ENCODE measurements at places on chromosomes 2 and 18. TPM values are rescaled to one million over a fixed set of nuclear protein-coding genes. Genes with fewer than 3 reads are reported as not detected.

DNA sequence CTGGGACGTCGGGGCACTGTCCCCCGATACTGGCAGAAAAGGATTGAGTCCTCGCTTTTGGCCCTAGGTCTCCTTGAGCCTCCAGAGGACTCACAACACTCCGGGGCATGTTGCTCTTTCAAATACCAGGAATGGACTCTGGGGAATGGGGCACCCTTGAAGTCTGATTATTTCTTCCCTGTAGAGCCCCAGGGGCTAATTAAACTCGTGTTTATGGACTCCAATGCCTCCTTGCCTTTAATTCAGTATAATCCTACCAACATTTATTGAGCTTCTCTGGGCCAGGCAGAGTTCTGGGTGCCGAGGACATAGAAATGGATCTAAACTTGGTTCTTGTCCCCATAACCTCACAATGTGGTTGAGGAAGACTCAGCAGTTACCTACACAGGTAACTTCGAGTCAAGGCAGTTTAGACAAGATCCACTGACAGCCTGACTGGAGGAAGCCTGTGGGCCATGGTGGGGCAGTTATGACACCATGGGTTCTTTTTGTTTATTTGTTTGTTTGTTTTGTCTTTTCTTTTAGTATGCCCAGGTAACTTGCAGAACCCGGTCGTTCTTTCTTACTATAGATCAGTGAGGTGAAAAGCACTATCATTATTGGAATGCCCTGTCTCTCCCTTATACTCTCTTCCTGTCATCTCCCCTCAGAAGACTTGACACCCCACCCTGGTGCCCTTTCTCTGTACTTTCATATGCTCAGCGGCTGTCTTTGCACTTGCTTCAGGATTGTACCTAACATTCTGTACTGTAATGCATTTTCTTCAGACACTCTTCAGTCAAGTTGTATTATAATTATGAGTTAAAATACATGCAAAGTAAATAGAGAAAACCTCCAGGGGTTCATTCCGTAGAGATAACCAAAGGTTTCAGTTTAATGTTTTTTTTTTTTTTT, 3.2 kb downstream of the CFLAR start:
- no peak for DNase-seq

GRCh38 chr2:142545036-142545435, 332.4 kb upstream of the KYNU start:
- DNase-seq, result no peak

DNA sequence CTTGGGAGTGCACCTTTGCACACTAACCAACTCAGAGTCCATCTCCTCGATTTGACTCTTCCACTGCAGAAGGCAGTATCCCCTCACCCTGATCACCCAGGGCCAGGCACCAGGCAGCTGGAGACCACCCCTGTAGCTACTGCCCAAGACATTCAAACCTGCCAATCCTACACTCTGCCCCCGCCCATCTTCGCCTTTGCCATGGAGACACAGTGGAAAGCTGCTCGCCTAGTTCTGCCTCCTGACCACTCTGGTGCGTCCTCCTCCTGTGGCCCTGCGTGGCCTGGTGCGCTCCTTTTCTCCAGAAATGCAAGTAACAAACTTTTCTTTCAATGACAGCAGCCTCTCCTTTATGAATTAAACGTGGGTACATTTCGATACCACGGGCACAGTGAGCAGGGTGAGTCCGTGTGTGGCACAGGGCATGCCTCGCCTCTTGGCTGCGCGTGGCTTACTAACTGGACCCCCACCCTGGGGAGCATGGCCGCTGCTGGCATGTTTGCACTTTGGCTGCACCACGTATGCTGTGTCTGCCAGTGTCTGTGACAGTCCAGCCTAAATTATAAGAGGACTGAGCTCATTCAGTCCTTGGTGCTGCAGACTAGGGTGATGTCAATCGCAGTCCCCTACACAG, 47.6 kb downstream of the LONRF2 start:
- DNase-seq, result peak; percentile 54

GRCh38 chr2:62240546-62240945, 44.6 kb downstream of the B3GNT2 start:
- DNase-seq, result no peak

DNA sequence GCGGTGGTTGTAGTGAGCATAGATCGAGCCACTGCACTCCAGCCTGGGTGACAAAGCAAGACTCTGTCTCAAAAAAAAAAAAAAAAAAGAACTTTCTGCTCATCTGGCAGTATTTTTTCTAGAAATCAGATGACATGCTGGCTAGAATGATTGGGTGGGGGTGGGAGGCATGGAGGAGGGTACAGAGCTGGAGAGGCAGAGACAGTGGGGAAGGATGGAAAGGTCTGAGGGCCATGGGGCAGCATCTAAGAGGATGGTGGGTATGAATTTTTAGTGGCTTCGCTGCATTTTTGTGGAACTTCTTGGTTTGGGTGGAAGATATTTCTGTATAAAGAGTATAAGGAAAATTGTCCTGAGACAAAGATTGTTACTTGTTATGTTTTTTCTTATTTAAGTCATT, 23.3 kb downstream of the ARMC9 start:
- DNase-seq, result no peak

DNA sequence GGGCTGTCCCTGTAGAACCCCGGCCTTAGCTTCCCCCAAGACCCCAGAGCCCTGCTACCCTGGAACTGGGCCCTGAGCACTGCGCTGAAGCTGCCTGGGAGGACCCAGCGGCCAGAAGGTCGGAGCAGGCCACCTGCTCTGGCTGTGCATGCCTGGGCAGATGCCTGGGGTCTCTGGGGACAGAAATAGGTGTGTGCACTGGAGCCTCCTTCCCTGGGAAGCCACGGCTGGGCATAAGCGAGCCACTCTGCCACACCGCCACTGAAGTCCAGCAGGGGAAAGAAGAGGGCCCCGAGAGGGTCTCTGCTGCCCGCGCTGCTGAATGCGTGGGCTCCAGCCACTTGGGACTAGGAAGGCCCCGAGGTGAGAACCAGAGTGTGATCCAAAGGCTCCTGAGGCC, 6.7 kb downstream of the GBX2 start:
- no peak for DNase-seq

DNA sequence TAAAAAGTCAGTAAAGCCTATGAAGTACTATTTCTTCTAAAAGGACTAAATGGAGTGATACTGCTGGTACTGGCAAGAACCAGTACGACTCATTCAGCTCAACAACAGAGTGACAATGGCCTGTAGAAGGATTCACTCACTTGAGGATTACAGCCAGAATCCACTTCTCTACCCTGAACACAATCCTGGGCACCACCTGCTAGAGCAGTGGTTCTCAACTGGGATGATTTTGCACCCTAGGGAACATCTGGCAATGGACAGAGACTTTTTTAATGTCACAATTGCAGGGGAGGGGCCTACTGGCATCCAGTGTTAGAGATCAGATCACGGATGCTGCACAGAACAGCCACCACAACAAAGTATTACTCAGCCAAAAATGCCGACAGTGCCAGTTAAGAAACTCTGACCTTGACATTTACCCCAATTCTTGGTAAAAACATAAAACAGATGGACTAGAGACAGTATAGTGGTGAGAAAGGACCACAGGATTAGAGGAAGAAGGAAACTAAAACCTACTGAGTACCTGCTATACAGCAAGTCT, 5.0 kb downstream of the SPIRE1 start:
- peak; percentile 71 for DNase-seq

DNA sequence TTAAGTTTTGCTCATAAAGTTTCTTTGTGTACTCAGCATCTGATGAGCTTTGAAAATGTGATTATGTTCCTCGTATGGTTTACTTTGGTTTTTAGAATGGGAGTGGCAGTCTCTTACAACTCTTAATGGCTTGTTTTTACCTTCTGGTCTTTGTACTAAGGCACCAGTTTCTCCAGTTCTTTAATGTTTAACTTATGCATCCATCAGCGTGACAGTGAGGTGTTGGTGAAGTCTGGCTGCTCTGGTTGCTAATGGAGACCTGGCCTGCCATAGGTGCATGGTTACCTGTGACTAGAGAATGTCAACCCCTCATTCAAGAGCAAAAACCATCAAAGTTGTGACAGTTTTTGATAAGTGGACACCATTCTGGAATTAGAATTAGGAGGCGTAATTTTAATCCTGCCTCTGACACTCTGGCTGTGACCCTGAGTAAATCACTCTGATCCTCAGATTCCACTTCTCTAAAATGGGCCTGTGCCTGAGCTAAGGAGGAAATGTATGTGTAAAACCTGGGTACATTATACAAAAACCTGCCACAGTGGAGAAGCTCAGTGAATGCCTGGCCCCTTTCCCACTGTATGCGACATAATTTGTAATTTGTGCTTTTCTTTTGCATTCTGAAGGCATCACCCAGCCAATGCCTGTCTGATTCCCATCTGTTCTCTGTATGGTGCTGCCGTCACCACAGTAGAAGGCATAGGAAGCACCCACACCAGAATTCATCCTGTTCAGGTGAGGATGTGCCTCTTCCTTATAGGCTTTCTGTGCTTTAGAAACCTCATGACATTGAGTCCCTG, 11.2 kb downstream of the AOX1 start:
- no peak for DNase-seq

DNA sequence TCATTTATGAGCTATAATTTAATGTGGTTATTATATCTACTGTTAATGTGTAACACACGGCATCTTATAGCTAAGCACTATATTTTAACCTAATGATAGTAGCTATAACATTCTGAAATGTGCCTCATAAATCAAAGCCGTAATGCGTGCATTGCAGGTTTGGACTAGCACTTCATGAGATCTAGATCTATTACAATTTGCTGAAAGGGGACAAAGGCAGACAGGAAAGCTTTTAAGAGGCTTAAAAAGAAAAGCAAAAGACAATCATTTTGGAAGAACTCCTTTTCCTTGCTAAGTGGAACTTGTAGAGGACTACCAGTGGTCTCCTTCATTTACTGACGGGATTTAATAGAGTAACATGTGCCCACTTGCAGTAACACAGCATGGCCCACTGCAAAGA, 213.1 kb downstream of the NBAS start:
- no peak for DNase-seq

DNA sequence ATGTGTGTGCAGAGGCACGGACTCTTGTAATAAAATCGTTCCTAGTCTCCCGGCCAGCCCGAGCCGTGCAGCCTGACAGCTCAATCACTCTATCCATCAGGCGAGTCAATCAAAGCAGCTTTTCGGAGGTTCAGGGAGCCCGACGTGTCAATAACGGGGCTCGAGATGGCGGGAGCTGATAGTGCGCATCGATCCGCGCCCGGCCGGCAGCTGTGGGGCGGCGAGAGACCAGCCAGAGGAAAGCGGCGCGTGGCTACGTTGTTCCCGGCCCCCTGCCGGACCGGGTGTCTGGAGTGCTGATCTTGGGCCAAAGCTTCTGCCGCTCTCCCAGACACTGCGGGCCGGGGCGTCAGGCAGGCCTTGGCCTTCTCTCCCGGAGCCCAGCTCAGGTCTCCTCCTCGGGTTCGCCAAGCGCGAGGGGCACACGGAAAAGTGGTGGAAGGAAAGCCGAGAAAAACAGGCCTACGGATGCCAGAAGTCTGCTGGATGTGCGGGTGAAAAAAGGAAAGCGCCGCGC, 2.4 kb downstream of the EN1 start:
- no peak for DNase-seq

- no peak for DNase-seq
Observed at GRCh38 chr2:191835539-191836350, 11.1 kb downstream of the CAVIN2 start.

GRCh38 chr2:189854187-189854586, 69.9 kb downstream of the PMS1 start:
- no peak for DNase-seq

GRCh38 chr2:75476761-75477160, 84.0 kb downstream of the EVA1A start:
- no peak for DNase-seq

DNA sequence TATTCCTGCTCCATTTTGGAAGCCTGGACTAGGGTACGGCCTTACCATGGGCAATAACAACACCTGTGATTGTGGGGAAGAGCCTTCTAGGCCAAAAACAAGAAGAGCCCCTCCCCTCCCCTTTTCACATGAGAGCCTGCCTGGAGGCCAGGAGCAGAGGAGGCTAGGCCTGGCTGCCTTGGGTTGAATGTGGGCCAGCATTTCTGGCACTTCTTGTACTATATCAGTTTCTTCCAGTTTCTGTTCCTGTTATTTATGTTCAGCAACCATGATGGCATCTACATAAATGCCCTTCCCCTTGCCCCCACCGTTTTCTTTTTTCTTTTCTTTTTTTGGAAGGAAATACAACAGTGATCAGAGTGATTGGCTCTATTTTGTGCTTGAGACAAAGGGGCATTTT, 58.4 kb downstream of the KCTD18 start:
- no peak for DNase-seq

- DNase-seq, result peak; percentile 51
Observed at GRCh38 chr2:9703701-9704221, 73.0 kb upstream of the YWHAQ start.

DNA sequence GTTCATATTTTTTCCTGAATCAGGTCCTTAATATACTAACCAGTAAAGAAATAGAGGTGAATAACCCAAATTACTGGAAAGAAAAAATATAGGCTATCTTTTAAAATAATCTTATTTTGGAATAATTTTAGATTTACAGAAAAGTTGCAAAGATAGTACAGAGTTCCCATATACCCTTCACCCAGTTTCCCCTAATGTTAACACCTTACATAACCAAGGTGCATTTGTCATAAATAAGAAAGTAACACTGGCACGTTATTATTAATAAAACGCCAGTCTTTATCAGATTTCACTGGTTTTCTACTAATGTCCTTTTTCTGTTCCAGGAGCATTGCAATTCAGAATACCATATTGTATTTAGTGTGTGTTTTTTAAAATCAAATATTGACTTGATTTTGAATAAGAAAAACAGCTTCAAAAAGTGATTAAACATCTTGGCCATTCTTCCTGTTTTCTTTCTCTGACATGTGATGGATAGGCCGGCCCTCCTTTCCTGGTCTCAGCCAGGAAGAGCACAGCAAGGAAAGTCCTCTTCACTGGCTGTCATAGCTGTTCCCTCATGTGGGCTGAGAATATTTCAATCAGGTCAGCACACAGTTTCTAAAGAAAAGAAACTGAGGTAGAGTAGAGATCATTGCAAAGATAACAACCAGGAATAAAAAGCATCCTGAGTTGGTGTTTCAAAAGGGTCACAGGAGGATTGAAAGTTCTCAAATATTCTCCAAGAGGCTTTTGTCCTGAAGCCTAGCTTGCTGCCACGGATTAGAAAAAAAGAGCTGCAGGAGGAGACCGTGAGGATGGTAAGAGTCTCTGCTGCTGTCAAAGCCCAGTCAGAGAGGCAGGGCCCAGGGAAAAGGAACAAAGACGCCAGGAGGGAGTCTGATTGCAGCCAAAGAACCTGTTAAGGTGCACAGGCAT, 79.3 kb upstream of the ARL5A start:
- no peak for DNase-seq

DNA sequence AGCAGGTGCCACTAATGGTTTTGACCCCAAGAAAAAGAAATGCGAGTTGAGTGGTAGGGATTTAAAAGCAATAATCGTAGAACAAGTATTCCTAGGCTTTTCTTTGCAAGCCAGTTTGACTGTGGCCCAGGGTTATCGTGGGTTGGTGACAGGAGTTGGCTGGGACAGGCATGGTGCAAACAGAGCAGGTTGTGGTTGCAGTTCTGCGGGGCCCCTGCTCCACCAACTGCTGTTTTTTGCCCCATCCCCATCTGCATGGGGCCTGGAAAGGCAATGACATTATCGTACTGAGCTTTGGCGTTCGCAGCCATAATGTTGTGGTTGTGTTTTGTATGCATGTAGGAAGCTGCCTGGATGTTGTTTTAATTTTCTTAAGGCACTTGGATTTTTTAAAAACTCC, 274.0 kb downstream of the TSN start:
- no peak for DNase-seq

Gene BCL11A
- total RNA-seq, result 16.7 TPM

Gene NCL
- total RNA-seq, result 369 TPM

Gene CDKL4
- 1.4 TPM for total RNA-seq

Gene TMEM178A
- 6.5 TPM for total RNA-seq

Gene SLC30A3
- not detected for total RNA-seq

Measured in adrenal gland (tissue), 19 donors.